CD4-positive, alpha-beta memory T cell (primary cell): ENCODE measurements at places on chromosomes 4 and X.

GRCh38 chr4:166518776-166519175, 645.7 kb downstream of the TLL1 start:
- DNase-seq = no peak

DNA sequence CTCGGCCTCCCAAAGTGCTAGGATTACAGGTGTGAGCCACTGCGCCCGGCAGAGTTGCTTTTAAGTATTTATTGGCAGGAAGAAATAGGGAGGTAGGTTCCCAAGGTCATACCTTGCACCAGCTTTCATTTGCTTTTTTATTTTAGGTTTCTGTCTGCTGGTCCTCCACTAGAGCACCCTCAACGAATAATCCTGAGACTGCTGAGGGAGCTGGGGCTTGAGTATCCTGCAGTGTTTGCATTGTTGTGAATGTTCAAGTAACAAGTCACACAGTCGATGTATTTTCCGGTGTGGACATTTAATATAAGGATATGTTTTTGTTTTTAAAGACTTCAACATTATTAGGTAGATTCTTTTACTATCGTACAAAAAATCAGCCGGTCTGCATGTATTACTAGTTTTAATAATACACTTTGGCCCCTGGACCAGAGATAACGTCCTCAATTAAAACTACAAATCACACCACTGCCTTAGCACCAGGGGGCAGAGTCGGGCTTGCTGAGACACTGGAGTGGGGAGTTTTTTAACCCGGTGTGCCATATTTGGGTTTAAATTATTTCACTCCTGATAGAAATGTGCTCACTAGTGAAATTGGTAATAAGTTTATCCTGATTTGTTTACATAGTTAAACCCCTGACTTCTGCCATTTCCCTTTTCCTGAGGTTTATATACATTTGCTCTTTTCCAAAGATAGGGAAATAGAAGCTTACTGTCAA, 11.6 kb downstream of the SMIM20 start:
- DNase-seq = no peak

GRCh38 chr4:161581262-161582230, 582.3 kb downstream of the FSTL5 start:
- DNase-seq = no peak

DNA sequence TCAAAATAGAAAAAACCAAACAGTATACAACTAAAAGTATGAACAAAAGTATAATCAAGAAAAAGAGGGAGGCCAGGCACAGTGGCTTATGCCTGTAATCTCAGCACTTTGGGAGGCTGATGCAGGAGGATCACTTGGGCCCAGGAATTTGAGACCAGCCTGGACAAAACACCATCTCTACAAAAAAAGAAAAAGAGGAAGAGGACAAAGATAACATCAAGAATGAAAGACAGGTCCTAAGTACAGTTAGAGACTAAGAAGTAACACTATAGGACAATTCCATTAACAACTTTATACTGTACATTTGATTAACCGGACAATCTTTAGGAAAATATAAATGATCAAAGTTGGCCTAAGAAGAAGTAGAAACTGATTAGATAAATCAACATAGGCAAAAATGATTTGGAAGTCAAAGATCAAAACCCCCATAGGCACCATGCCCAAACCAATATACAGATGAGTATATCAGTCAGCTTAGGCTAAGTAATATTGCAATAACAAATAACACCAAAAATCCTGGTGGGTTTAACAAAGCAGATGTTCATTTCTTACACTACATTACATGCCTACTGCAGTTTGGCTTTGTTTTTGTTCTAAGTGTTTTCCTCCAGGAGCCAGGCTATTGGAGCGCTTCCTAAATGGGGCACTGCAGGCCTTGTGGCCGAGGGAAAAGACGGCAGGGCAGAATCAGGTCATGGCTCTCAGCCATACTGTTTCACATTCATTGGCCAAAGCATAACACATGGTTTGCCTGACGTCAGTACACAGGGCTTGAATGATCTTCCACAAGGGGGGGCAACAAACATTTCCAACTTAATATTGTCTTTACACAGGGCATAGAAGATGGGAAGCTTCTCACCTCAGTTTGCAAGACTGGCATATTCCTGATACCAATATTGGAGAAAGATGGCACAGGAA, 42.2 kb upstream of the HGFAC start:
- no peak for DNase-seq

DNA sequence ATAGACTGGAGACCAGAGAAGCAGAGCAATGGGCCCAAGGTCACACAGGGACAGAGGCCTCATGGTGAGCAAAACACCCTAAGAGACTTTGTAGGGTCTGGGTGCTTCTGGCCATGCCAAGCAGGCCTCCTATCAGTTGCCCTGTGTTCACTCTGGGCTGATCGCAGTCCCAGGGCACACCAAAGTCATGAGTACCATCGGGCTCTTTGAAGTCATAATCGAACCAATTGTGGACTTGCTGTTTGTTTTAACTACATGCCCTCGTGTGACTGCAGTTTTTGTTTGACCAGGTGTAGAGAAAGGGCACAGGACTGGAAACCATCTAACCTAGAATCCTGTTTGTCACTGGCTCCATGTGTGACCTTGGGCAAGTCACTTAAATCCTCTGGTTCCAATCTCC, 172.5 kb upstream of the CPEB2 start:
- DNase-seq = no peak

GRCh38 chr4:102764901-102765300, 4.1 kb upstream of the MANBA start:
- no peak for DNase-seq

DNA sequence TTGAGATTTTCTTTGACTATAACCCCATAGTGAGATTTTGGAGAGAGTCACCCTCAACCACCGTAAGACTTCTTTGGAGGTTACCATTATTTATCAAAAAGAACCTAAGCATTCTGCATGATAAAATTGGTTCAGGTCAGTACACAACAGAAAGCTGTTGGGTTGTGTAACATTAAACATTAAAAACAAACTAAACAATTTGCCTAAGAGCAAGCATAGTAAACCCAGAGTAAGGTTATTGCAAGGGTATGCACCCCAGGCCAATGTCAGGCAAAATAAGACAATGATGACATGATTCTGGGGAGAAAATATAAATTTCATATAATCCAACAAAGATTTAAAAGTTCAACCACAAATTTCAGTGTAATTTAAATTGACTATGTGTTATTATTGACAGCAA, 472.4 kb downstream of the SH2D1A start:
- no peak for DNase-seq

GRCh38 chr4:158644356-158644755, 27.3 kb downstream of the C4orf46 start:
- DNase-seq = no peak

DNA sequence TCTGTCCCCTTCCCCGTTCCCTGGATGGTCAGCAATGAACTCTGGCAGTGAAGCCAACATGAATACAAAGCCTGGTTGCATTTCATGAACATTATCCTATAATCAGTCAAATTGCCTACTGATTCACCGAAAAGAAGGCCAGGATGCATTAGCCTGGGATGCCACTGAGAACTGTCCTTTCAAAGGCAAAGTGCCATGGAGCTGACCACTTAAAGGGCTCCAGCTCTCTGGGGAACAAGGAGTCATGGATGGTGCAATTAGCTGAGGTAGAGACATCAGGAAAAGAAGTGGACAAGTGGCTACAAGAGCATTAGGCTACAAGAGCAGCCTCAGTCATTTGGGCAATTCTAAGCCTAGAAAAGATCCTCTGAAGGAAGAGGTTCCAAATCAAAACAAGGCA, 69.0 kb downstream of the PARM1 start:
- DNase-seq = no peak

- DNase-seq = peak; percentile 74
These were observed at the start of gene LDOC1 for GRCh38 chrX:141176586-141177451. TSS of gene LDOC1 (minus strand) at chrX:141177129. CDS start at chrX:141177021, 108 bp downstream.

- no peak for DNase-seq
These were observed 34.0 kb downstream of the UTP14A start for GRCh38 chrX:129939986-129940385.

DNA sequence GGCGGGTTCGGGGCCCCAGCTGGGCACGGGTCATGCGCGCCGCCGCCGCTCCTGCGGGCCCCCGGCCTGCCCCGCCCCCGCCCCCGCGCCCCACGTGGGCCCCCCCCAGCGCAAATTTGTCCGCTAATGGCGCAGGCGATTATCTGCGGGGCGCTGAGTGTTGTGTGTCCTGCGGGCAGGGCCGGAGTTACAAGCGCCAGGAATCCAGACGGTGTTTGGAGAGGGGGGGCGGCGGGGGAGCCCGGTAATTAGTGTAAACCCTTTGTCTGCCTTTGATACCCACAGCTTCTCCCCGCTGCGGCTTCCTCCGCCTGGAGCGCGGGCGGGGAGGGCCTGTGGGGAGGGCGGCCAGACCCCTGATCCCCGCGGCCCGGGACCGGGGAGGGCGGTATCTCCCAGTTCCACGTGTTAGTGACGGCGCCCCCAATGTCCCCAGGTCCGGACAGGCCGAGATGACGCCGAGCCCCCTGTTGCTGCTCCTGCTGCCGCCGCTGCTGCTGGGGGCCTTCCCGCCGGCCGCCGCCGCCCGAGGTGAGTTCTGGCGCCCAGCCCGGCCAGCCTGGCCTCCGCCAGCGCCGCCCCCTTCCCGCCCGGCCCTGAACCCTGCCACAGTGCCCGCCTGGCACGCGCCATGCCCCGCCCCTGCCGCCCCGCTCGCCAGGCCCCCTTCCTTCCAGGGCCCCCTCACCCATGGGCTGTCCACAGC, 761 bp downstream of the FGFRL1 start:
- DNase-seq = peak; percentile 60

DNA sequence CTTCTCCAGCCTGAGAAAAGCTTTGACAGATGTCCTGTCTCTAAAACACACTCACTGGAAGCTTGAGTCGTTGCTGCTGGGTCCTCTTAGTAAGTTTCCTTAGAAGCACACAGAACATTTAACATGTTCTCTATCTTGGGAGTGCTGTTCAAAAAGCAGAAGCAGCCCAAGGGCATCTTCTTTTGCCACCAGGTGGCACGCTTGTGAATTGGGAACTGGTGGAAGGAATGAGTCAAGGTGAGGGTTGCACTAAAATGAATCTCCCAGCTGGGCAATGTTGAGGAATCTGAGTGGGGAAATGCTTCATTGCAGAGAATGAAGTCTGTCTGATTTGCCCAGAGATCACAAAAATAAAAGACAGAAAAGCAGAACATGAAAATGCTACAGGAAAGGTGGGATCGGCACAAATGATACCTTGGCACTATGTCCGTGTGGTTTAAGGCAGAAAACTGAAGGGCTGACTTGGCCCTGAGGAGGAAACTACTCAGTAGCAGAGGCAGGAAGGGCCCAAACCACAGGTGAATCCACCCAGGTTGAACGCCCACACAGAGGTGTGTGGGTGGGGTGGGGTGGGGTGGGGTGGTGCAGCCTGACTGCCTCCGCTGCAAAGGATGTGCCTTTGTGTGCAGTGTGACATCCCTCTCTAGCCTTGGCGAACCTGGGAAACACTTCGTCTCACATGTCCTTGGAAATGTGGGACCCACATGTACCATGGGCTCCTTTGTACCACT, 26.0 kb downstream of the KIT start:
- peak; percentile 49 for DNase-seq

- no peak for DNase-seq
These were observed 281.2 kb downstream of the QDPR start for GRCh38 chr4:17230727-17231126.

DNA sequence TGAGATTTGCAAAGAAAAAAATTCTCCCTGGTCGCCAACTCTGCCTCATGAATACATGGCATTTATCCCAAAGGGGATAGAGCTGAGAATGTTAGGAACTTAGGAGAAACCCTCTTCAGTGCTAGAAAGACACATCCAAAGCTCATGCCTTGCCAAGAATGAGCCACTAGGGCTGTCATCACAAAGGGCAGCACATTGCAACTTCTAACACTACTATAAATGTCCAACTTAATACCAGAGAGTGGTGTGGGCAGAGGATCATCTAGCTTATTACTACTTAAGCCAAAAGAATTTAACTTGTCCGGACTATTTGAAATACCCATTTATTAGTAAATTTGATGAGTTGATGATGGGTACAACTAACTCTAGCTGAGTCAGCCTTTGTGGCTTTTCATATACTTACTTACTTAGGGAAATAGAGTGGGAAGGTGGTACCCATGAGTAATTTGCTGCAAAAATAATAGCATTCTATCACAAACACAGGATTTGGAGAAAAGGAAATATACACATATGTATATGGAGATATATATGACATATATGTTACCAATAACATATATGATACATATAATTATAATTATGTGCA, 66.3 kb upstream of the GAB1 start:
- DNase-seq = no peak

DNA sequence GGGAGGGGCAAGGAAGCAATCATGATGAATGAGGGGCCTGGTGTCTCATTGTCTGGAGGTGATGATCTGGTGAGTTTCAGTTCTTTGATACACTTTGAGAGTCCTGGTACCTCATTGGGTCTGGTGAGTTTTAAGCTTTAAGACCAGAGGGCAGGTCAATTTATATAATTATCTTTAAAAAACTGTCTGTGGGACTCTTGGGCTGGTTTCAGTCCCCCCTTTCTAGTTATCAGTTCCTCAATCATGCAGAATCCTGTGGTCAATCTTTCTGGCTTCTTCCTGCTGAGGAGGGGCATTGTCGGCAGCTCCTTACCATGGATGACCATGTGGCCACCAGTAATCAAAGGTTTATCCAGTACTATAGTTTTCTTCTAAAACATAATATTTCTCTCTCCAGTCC, 789.1 kb downstream of the PCDH18 start:
- DNase-seq = no peak

- no peak for DNase-seq
These were observed 12.1 kb upstream of the CC2D2A start for GRCh38 chr4:15457406-15458201.

- no peak for DNase-seq
These were observed 70.2 kb upstream of the ZNF518B start for GRCh38 chr4:10527438-10527837.

DNA sequence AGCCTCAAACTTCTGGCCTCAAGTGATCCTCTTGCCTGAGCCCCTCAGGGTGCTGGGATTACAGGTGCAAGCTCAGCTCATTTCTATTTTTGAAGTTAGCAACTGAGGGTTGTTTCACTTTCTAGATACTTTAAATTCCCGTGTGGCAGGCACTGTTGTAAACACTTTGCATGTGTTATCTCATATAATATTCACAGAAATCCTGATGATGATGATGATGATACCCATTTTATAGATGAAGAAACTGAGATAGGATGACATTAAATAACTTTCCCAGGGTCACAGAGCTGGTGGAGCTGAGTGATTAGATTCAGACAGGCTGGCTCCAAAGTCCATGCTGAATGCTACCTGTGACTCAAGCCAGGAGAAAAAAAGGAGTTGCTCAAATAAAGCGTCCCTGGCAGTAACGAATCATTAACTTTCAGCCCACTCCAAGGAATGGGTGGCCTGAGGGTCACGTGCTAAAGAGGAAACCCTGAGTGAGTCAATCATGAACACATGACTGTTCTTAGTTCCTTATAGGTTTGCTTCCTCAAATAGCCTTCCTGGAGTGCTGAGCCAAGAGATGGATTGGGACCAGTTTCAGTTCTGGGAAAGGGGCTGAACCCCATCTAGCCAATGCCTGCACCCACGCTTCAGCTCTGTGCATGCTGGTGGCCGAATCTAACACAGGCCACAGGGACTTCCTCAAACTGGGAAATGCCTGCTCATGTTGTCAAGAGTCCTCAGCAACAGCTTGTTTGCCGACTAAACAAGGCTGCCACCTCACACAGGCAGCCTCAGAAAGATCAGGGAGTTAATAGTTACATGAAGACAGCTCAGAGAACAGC, 52.8 kb downstream of the RBM47 start:
- DNase-seq = no peak
